Prostate gland (tissue), 2 donors: ENCODE measurements at places on chromosomes 12 and 14. TPM values are rescaled to one million over a fixed set of nuclear protein-coding genes. Genes with fewer than 3 reads are reported as not detected.

TAS2R19 gene
- 1.2 TPM for total RNA-seq

SLC39A2 gene
- total RNA-seq, result 20.1 TPM

FAIM2 gene
- 2.8 TPM for total RNA-seq

TMEM132D gene
- 1.3 TPM for total RNA-seq

EIF2S3B gene
- total RNA-seq, result 0.36 TPM

KLRF1 gene
- total RNA-seq, result not detected

RDH16 gene
- total RNA-seq, result 4.4 TPM

ALX1 gene
- total RNA-seq, result not detected

KRT83 gene
- not detected for total RNA-seq

TCL1B gene
- 1.4 TPM for total RNA-seq

C12orf50 gene
- total RNA-seq, result 6.7 TPM

POTEM gene
- 18.1 TPM for total RNA-seq

MDP1 gene
- 19.1 TPM for total RNA-seq

ZNF268 gene
- total RNA-seq, result 22.6 TPM

TTC7B gene
- total RNA-seq, result 40.7 TPM

ERP27 gene
- total RNA-seq, result 2.3 TPM

TAS2R10 gene
- total RNA-seq, result 0.41 TPM

GNG2 gene
- total RNA-seq, result 2.7 TPM

DNA sequence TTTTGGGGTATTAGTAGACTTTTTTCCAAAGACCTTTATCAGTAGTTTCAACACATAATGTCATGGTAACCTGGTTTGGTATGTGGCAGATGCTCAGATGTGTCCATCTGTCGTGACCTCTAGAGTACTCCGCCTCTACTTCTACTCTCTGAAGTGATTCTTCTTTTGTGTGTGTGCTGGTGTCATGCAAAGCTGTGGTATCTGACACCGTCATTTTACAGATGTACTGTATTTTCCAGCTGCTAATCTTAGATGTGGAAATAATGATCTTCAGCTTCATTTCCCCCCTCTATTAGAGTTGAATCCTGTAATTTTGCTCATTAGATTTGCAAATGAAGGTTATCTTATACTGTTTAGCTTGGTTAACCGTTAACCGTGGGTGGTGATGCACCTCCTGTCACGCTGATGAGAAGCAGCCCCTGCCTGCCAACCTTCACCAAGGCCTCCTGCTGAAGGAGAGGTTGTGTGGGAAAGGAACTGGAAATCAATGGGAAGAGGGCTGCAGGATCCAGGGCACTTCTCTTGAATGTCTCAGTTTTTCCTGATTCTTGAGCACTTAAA is 222.4 kb upstream of the AMIGO2 start:
- DNase-seq, result no peak

DNA sequence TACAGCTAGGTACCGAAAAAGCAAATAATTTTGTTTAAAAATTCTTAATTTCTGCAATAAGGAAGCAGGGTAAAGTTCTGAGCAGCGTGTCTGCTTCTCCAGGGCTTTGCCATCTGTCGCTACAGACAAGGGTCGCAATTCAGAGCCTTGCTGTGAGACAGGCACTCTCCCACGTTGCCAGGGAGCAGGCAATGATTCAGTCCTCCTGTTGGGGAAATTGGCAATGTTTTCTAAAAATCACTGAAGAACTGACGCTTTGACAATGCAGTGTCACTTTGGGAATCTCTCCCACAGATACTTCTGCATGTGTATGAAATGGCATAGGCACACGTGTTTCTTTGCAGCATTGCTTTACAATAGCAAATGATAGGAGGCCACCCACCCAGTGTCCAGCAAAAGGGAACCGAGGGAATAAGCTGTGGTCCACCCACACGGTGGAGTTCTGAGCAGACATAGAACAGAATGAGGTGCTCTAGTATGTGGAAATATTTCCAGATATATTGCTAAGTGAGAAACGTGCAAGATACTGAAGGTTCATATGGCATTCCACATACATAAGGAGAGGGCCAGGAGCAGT is 16.0 kb upstream of the HIP1R start:
- DNase-seq, result no peak

DNA sequence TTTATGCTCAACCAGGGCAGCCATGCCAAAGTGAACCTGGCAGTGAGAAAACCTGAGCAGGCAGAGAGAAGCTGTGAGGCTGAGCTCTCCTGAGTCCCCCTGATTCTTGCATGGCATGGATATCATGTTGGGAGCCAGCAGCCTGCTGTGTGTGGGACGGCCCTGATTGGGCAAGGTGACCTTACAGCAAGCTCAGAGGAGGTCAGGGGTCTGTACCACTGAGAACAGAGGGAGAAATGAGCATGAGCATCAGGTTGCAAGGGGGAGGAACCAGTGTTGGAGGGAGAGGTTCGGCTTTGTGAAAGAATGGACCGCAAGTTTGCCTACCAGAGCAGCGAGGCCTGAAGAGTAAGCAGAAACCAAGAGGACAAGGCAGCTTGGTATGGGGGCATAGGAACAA is 59.1 kb upstream of the PTGR2 start:
- DNase-seq, result no peak

- peak; percentile 74 for DNase-seq
Measured at GRCh38 chr14:104932676-104933631, 8.3 kb downstream of the PLD4 start.

DNA sequence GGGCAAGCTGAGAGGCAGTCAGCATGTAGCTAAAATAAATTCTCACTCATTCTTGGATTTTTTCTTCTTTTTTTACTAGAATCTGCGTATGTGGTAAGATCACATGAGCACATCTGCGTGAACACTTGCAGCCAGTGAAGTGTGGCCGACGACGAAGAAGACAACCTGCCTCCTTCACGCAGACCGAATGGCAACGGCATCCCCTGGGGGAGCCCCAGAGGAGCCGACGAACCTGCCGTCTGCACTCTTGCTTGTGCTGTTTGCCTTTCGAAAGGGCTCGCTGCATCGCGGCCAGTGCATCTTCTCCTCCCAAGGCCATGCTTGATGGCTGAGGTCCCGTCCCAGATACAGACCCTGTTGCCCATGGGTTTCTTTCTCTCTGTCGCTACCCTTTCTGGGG is 113.8 kb downstream of the KCNK10 start:
- no peak for DNase-seq

DNA sequence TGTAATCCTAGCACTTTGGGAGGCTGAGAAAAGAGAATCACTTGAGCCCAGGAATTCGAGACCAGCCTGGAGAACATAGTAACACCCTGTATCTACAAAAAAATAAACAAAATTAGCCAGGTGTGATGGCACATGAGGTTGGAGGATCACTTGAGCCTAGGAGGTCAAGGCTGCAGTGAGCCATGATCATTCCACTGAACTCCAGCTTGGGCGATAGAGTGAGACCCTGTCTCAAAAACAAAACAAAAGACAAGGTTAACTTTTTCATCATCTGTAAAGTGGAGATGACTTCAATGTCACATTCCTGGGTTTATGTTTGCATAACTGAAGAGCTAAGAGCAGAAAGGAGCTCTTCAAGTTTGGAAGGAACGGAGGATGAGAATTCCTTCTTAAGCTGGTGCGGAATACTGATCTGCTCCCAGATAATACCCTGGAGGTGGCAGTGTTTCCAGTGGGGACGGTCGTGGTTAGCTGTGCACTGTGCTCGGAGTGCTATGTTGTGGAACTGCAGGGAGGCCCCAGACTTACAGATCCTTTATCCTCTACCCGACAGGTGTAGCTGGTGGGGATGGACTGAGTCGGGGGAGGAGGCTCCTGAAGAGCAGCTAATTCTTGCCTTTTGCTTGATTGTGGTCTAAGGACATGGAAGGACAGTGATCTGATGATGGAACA is 22.5 kb upstream of the BICD1 start:
- no peak for DNase-seq

DNA sequence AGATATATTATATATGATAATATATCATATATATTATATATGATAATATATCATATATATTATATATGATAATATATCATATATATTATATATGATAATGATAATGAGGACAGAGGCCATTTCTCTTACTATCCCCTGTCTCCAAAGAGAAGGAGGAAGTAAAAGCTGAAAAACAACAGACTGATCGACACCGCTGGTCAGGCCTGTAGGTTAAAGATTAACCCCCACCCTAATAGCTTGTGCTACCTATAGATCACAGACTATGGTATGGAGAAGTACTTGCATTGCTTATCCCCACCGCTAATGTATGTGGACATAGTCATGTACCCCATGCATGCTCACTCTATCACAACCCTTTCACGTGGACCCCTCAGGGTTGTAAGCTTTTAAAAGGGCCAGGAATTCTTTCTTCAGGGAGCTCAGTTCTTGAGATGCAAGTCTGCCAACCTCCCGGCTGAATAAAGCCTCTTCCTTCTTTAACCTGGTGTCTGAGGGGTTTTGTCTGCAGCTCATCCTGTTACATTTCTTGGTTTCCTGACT is 786.1 kb upstream of the TMEM132C start:
- DNase-seq, result no peak

DNA sequence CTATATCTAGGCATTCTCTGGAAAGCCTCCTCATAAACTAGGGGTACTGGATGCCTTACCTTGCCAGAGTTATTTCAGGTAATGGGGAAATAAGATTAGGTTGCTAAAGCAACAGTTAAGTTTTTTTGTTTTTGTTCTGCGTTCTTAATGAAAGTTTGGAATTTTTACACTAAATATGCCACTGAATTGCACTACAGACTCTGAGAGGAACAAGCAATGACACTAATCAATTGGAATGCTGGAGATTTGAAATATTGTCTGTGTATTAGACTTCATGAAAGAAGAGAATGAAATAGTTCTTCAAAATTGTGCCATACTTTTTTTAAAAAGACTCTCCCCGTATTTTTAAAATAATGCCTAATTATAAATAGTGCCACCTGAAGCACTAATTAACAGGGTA is 287.8 kb downstream of the NAV3 start:
- no peak for DNase-seq

GRCh38 chr12:106962286-106962685 is 6.6 kb downstream of the TMEM263 start:
- DNase-seq, result no peak

GRCh38 chr12:62860501-62861411 is 74.2 kb downstream of the PPM1H start:
- no peak for DNase-seq

- DNase-seq, result no peak
Measured at GRCh38 chr12:21797539-21797938, 23.0 kb upstream of the KCNJ8 start.

- no peak for DNase-seq
Measured at GRCh38 chr12:112386726-112387125, 4.5 kb upstream of the HECTD4 start.

- DNase-seq, result no peak
Measured at GRCh38 chr12:19915392-19916195, 452.7 kb upstream of the PDE3A start.

GRCh38 chr12:51222461-51222860 is 4.6 kb upstream of the POU6F1 start:
- DNase-seq, result peak; percentile 76

GRCh38 chr12:100268835-100269564 is 2.0 kb downstream of the SCYL2 start:
- no peak for DNase-seq

- DNase-seq, result no peak
Measured at GRCh38 chr14:57302883-57303282, 34.1 kb downstream of the AP5M1 start.

DNA sequence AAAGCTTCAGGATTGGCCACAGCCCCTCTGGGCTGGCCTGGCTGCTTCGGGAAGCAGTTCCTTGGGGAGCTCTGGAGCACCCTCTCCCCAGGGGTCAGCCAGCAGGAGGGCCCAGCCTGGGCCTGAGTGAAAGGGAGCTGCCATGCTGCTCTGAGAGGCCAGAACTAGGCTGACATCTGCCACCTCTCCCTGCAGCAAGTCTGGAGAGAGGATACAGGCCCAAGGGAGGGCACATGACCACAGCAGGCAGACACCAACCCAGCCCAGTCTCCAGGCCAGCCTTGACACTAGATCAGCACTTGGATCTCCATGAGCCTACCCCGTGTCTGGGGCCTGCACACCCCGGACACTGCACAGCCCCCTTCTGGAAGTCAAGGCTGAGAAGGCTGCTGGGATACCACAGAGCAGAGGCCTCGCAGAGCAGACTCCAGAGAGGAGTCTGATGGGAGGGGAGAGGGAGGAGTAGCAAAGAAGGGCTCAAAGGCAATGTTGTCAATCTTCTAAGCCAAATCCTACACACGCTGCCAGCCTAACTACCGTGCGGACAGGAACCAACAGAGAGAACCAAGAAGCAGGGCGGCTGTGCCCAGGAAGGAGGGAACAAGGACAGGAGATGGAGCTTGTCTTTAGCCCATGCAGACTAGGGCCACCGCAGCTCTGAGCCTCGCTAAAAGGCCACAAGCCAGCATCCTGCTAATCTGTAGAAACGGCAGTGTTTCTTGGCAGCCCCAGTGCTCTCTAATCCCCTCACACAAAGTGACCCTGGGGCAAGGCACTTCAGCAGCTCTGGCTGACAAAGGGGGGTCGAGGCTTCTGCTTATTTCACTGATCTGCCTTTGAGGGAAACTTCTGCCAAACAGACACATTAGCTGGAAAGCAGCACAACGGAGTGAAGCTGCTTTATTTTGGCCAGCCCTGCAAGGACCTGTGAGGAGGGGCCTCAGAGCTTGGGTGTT is 12.9 kb downstream of the COL2A1 start:
- DNase-seq, result no peak

DNA sequence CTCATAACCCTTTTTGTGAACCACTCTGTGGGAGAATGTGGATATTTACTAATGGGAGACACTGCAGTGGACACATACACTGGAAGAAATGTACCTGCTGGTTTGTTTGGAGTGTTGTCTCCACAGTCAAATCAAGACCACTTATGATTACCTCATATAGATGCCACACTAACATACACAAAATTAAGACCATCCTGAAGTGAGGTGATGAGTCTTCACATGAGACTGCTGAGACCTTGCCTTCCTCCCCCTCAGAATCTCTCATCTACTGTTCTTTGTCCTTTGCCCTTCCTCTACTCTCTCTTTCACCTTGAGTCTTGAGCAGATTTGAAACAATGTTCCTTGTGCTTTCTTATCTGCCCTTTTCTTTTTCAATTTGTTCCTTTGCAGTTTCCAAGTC is 4.3 kb downstream of the KRT6A start:
- no peak for DNase-seq

- no peak for DNase-seq
Measured at GRCh38 chr12:57240926-57241401, 10.0 kb downstream of the STAC3 start.

GRCh38 chr14:83744891-83745290 is 1785.1 kb upstream of the FLRT2 start:
- DNase-seq, result no peak

- no peak for DNase-seq
Measured at GRCh38 chr12:16062611-16063010, 151.5 kb downstream of the DERA start.

DNA sequence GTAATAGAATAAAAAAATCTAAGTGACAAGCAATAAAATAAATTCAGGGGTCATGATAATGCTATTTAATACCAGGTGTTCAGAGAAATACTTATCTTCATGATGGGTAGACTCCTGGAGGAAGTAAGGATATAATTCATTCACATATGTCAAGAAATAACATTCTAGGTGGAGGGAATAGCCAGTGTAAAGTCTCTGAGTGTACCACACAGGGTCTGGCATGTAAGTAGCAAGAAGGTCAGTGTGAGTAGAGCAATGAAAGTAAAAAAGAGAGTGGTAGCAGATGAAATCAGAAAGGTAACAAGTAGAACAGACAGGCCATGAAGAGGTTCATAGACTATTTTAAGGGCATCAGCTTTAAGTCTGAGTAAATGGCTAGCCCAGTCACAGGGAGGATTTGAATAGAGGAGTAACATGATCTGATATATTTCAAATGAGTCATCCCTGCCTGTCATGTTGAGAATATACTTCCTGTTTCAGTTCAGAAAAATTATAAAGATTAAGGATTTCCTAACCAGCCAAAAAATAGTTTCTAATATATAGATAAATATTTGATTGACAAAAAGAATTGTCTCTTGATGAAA is 519.9 kb downstream of the C12orf50 start:
- DNase-seq, result no peak

GRCh38 chr12:117467588-117467987 is 106.2 kb upstream of the NOS1 start:
- DNase-seq, result no peak
